Activated CD4-positive, alpha-beta T cell treated with anti-CD3 and anti-CD28 coated beads for 4 hours (primary cell): ENCODE measurements at places on chromosomes 5 and 9.

GRCh38 chr9:100602342-100602801 lies 24.5 kb downstream of the CAVIN4 start:
- DNase-seq: no peak

DNA sequence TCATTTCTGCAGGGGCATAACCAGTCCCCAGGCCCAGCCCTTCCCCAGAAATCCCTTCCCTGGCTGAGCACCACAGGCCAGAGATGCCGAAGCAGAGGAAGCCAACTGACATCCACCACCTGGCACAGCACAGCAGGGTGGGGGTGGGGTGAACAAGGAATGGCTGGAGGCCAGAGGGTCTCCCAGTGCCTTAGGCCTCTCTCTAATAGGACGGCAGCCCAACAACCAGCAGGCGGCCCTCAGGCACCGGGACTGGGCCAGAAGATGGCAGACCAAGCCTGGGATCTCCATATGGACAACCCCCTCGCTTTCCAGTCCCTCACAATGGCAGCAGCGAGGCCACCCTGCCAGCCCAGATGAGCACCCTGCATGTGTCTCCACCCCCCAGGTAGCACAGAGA lies 13.2 kb downstream of the PDLIM4 start:
- DNase-seq: no peak

DNA sequence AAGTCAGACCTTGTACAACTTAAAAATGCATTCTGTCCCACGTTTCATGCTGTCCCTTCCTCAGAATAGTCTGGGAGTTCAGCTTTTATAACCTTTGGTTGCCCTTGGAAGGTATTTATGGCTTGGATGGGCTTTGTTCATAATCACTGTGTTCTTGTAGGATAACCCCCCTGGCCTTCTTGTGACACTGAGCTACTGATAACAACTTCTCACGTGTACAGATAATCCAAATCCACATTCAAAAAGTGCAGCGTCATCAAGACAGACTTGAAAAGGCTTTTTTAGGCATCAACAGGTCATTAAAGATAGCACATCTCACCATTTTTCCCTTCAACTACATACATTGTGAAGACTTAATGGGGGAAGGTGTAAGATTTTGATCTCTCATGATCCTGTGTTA lies 42.0 kb downstream of the SLC1A3 start:
- no peak for DNase-seq

GRCh38 chr9:85224729-85225128 lies 517.0 kb downstream of the AGTPBP1 start:
- no peak for DNase-seq

DNA sequence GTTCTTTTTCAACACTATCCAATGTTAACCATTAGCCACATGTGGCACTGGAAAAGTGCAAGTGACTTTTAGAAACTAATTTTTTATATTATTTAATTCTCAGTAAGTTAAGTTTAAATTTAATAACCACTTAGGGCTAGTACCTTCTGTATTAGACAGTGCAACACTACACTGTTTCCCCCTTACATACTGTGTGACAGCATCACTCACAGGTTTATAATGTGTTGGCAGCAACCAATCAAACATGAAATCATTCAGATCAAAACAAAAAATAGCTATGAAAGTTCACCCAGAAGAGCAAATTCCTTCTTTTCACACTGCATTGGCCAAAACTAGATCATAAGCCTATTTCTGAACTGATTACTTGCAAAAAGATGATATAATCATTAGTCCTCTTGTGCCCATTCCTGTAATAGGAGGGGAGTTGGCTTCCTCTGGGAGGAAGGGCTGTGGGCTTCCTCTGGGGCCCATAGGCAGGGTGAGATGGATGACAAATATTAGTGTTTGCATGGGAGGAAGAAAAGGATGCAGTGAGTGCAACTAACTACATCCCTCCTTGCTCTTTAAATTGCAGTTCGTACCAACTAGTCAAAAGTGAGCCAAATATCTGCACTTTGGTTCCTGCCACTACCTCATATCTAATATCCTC lies 708.1 kb upstream of the RGMB start:
- no peak for DNase-seq

DNA sequence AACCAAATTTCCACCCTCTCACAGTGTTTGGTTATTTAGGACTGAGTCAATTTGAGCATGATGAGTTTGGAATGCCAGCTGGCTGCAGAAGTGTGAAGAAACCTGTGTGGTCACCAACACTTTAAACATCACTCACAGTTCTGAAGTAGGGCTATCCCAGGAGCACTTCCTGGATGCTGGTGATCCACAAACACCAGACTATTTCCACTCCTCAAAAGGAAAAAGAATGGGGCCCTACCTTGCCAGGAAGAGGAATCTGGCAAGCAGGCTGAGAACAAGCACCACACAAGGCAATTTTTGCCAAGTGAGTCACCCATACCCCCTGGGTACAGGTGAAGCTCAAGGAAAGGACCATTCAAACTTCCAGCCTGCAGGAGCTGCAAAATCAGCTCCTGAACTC lies 294.2 kb upstream of the PTGER4 start:
- DNase-seq: no peak

GRCh38 chr5:95883185-95884016 lies 60.9 kb upstream of the GLRX start:
- no peak for DNase-seq

- DNase-seq: no peak
Observed at GRCh38 chr9:83367326-83367725, 170.9 kb downstream of the FRMD3 start.

GRCh38 chr9:135517407-135517822 lies 3.8 kb upstream of the LCN1 start:
- DNase-seq: no peak

GRCh38 chr5:78624011-78624541 lies 24.5 kb downstream of the LHFPL2 start:
- no peak for DNase-seq

DNA sequence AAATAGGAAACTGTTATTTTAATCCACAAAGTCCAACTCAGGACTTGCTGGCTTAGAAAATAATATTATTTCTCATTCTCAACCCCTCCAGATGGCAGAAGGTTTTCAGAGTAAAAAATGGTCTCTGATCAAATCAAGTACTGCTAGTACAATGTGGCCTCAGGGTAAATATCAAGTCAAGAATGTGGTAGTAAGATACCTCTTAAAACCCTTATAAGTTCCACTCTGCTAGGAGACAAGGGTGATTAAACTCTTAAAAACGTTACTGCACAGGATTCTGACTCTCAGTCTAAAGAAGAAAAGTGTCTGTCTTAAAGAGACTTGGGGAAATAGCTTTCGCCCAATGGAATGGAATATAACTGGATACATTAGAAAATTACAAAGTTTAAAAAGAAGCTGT lies 120.8 kb upstream of the PDE4D start:
- no peak for DNase-seq

DNA sequence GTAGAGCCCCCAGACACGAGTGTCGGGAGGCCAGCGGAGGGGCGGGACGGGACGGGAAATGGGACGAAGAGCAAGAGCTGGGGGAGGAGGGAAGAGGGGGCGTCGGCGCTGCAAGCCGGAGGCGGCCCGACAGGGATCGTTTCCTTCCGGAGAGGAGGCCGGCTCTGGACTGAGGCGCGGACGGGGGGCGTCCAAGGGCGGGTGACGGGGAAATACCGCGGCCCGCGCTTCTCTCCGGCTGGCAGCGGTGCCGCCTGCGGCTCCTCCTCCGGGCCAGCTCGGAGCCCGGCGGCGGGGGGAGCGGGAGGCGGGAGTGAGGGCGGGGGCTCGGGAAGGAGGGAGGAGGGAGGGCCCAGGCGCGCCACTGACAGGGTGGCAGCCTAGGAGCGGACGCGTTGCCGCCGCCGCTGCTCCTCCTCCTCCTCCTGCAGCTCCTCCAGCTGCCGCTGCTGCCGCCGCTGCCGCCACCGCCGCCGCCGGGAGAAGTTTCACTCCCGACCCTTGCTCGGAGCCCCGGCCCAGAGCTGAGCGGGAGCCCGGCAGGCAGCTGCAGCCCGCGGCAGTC lies at the start of gene CHSY3:
CHSY3 (plus strand) TSS at position 364 of the 565 bp plus-strand sequence.
- DNase-seq: peak; percentile 8

GRCh38 chr9:131559421-131560000 lies 14.2 kb downstream of the PRRT1B start:
- no peak for DNase-seq

DNA sequence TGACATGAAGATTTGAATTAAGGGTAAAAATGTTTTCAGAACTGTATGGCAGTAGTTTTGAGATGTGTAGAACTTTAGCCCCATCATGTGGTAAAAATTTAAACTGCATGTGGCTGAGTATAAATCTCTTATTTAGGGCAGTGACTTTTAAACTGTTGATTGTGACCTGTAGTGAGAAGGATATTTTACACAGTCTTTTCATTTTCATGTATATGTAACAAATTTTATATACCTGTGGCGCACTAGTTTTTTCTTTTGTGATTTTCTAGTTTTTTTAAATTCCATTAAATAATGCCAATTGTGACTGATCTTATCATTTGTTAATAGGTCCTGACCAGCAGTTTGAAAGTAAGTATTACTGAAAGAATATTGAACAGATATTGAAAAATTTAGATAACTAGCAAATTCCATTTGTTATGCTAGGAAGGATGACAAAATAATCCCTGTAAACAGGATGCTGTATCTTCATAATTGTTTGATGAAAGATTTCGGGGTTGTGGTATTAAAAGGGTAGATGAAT lies 47.2 kb downstream of the GPBP1 start:
- peak; percentile 53 for DNase-seq

GRCh38 chr9:17509701-17510100 lies 69.2 kb upstream of the SH3GL2 start:
- no peak for DNase-seq

- no peak for DNase-seq
Observed at GRCh38 chr5:37568018-37568753, 189.1 kb downstream of the WDR70 start.

DNA sequence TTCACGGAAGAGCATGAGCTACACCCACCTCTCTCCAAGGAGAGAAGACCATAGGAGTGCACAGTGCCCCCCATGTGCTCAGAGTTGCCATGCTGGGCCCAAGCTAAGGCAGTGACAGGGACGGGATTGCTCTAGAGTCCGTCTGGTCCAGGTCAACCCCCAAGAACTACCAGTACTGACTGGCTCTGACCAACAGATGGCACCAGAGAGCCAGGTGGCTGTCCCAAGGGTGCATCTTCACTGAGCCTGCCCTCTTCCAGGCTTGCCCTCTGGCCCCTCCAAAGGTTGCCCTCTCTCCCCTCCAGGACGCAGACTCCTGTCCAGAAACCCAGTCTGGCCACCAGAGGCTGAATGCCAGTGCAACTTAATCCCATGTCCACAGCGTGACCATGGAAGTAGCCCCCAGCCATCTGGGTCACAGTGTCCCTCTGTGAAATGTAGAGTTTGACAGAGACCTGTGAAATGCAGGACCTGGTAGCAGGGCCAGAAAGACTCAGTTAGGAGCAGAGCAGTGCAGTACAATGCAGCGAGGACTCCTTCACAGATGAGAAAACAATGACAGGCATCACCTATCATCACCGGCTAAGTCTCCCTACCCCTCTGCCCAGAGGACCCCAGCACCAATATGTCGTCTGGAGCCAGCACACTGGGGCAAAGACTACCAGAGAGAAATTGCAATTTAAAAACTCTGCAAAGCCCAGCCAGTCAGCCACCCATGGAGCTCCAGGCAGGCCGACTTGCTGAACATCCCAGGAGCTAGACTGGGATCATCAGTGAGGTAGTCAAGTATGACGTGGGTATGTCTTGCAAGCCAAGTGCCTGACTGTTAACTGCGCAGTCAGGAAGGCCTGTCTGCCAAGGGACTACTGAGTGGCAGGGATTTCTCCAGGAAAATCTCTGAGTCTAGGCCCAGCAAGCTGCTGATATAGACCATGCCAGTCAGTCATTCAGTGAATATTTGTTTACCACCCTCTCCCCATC lies 7.7 kb upstream of the SKP1 start:
- DNase-seq: peak; percentile 79

DNA sequence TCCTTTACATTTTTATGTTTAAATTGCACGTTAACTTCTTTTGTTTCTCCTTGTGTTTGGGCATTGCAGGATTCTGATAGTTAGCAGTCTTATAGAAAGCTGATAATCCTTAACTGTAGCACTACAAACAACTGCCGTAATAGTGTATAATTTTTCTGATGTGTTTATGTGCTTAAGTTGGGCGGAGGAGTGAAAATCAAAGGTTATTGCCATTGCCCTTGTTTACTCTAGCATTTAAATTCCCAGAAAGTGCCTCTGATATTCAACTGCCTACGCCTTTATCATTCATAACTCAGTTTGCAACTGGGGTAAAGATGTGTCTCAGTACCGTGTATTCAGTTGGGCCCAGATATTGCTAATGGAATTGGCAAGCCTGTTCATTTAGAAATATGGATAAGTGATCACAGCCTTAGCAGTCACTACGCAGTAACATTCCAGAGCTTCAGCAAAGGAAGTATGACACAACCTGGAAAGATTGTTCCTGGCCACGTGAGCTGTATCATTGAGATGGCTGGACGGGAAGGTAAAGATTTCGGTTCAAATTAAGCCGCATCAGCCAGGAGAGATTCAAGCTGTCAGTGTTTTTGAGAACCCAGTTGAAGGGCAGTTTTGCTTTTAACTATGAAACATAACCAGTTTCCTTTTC lies 28.1 kb upstream of the LRRTM2 start:
- no peak for DNase-seq

DNA sequence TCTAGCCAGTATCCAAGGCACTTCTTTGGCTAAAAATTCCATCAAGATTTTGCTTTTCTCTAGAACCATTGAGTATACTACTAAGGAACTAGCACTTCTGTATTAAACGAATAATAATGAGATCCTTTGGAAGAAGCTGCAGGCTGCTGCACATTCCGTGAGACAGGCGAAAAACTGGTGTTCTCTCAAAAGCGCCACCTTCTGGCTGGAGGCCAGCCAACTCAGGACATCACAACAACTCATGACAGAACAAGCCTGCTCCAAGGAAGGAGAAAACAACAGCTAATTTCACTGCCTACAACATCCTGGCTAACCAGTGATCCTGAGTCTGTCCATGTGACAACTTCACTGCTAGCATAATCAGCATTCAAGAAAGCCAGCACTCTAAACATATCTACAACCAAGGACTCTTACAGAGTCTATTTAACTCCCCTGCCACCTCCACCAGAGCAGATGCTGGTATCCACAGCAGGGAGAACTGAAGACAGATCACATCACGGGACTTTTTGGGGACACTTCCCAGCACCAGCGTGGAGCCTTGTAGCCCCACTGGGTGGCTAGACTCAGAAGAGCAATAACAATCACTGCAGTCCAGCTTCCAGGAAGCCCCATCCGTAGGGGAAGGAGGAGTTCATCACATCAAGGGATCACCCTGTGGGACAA lies 150.5 kb downstream of the YTHDC2 start:
- peak; percentile 14 for DNase-seq

DNA sequence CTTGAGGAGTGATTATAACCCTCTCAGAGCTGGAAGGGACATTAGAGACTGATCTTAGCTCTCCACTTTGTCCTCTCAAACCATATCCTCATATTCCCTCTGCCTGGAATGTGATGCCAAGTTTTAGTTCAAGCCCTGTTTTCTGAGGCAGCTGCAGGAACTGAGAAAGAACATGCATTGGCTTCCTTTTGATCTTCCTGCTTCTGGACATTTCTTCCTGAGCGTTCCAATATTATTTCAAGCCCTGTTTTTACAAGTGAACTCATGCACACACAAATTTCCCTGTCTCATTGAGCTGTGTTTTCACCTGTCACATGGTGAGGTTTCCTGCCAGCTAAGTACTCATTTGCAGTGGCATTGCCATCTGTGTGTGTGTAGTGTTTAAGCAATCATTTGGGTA lies 17.0 kb downstream of the FOCAD start:
- no peak for DNase-seq
